ENCODE measurements at places on chromosomes 2 and 18.

GRCh38 chr2:109703077-109703476 lies 88.9 kb downstream of the SOWAHC start:
- H3K4me1 ChIP-seq = peaks cover 59% of the 10 kb centered on the region
- H3K36me3 ChIP-seq = no peaks in the 10 kb centered on the region
- peak overlapping the region; percentile 84 for H3K27ac ChIP-seq
- DNase-seq = no peak

DNA sequence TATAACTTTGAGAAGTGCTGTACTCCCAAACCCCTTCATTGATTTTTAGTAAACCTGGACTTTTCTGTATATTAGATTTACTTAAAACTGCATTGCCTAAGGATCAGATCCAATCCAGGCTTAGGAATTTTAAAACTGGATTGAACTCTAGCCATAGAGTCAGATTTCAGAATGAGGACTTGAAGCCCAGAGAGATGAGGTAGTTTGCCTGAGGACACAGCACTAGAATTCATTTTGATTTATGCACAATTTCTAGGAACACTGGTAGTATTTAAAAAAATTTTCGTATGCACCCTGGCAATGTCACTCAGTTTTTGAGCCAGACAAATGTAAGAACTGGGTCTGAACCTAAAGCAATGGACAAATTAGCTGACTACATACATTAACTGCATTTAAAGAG lies 144.9 kb downstream of the KCTD1 start:
- H3K27ac ChIP-seq = no peak overlapping the region
- H3K36me3 ChIP-seq = no peaks in the 10 kb centered on the region
- H3K4me1 ChIP-seq = peaks cover 18% of the 10 kb centered on the region
- H3K27me3 ChIP-seq = no peaks in the 10 kb centered on the region
- DNase-seq = no peak

- peak overlapping the region; percentile 70 for H3K27ac ChIP-seq
- no peak overlapping the region for H3K4me3 ChIP-seq
- no peaks in the 10 kb centered on the region for H3K27me3 ChIP-seq
Observed at GRCh38 chr2:62578803-62579640, 73.0 kb upstream of the TMEM17 start.

GRCh38 chr18:78901923-78902794 lies 77.5 kb upstream of the SALL3 start:
- H3K36me3 ChIP-seq = no peaks in the 10 kb centered on the region
- H3K27me3 ChIP-seq = peaks cover 8% of the 10 kb centered on the region
- no peaks in the 10 kb centered on the region for H3K4me1 ChIP-seq
- H3K27ac ChIP-seq = no peak overlapping the region
- no peak overlapping the region for H3K4me3 ChIP-seq

- DNase-seq = no peak
- no peaks in the 10 kb centered on the region for H3K27me3 ChIP-seq
- no peak overlapping the region for H3K4me3 ChIP-seq
- no peaks in the 10 kb centered on the region for H3K36me3 ChIP-seq
Observed at GRCh38 chr18:67789165-67789545, 272.6 kb upstream of the DSEL start.

DNA sequence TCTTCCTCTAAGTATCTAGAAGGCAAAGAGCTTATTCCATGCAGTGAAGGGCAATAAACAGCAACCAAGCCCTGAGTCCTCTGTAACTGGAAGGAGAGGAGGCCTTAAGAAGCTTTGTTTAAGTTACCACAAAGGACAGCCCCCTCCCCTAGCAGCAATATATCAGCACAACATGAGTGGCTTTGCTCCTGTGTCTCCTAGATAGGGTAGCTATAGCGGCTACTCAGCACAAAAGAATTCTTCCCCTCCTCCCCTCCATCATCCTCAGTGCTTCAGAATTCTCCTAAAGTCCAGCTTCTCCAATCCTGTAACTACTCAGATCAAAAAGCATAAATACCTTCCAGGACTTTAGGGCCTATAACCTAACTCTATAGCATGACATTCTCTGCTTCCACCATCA lies 16.5 kb downstream of the SUMO1 start:
- no peak for DNase-seq
- H3K4me1 ChIP-seq = no peaks in the 10 kb centered on the region
- H3K27ac ChIP-seq = no peak overlapping the region
- H3K36me3 ChIP-seq = peaks cover 27% of the 10 kb centered on the region
- no peak overlapping the region for H3K4me3 ChIP-seq
- H3K27me3 ChIP-seq = no peaks in the 10 kb centered on the region

DNA sequence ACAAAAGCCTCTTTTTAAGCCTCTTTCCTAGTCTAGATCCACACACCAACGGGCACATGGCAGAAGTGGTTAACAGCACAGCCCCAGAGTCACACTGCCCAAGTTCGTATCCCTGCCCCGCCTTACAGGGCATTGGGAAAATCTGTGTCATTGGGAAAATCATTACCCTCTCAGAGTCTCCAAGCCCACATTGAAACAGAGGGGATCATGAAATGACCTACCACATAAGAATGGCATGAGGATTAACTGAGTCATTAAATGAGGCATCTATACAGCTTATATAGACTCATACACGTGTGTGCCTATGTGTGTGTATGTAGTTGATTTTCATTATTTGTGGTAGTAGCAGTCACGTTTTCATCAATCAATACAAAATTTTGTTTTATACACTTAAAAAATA lies 469.0 kb upstream of the POU3F3 start:
- DNase-seq = no peak
- no peaks in the 10 kb centered on the region for H3K36me3 ChIP-seq
- H3K4me1 ChIP-seq = no peaks in the 10 kb centered on the region
- H3K27ac ChIP-seq = no peak overlapping the region
- H3K27me3 ChIP-seq = no peaks in the 10 kb centered on the region
- no peak overlapping the region for H3K4me3 ChIP-seq

DNA sequence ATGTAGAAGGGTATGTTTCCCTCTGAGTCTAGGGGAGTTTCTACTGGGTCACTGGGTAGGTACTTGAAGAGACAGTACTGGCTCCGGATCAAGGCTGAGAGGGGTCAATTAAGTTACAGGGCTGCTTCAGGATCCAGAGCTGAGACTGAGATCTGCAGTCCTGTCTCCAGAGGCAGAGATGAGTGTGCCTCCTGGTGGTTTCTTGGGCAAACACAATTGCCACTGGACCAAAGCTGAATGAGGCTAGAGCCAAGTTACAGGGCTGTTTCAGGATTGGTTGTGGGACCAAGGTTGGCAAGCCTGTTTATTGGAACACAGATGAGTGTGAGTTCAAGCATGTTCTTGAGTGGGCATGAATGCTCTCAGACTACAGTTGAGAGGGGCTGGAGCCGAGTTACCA lies 157.9 kb downstream of the ADCYAP1 start:
- no peak overlapping the region for H3K4me3 ChIP-seq
- DNase-seq = no peak
- H3K27ac ChIP-seq = no peak overlapping the region
- no peaks in the 10 kb centered on the region for H3K27me3 ChIP-seq
- no peaks in the 10 kb centered on the region for H3K4me1 ChIP-seq
- no peaks in the 10 kb centered on the region for H3K36me3 ChIP-seq

DNA sequence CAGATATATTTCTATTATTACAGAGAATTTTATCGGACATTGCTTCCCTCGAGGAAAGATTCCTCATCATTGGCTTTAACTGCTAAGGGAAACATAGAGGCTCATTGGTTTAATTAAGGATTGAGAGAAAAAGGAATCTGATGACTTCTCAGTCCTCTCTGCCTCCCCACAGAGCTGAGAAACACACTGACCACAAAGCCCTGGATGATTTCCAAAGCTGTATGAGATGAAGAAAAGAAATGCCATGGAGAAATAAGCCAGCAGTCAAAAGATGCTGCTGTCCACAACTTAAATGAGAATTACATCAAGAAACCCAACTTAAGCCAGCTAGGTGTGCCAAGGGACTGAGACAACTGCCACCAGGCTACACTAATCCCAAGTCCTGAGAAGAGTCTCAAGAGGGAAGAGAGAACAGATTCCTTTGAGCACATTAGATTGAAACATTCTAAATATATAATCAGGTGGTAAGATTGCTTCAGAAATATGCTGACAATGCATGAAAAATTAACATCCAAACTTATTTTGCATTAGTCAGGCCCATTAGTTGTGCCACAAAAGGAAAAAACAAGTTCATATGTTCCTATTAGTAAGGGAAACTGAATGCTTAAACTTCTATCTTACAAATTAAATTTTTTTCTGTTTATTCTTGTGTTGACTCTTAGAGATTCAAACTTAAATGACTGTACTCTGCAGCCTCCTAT lies 308.1 kb upstream of the CYRIA start:
- H3K36me3 ChIP-seq = no peaks in the 10 kb centered on the region
- no peaks in the 10 kb centered on the region for H3K27me3 ChIP-seq

- H3K27ac ChIP-seq = no peak overlapping the region
- no peak for DNase-seq
- peaks cover 45% of the 10 kb centered on the region for H3K27me3 ChIP-seq
- H3K4me1 ChIP-seq = no peaks in the 10 kb centered on the region
Observed at GRCh38 chr2:119136093-119136492, 22.5 kb downstream of the C1QL2 start.

DNA sequence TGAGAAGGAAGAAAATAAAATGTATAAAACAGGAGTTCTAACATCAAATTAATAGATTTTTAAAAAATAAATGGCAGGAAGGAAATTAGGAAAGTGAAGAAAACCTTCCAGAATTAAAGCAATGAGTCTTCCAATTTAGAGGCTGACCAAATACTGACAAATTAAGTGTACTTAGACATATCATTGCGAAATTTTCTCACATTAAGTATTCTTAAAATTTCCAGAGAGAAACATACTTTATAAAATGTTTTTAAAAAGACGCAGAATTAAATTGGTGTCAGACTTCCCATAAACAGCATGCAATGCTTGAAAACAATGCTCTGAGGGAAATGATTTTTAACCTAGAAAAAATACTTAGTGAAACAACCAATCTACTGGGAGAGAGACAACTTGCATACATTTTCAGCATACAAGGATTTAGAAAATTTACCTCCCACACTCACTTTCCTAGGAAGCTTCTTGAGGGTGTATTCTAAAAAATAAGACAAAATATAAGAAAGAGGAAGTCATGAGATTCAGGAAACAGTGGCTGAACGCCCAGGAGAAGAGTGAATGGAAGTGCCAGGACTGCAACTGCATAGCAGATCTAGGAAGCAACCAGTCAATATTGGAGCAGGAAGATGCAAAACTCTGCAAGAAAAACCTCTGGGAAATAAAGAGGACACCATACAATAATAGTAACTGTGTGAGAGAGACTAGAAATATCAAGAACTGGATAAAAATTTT lies 339.9 kb downstream of the ADCYAP1 start:
- H3K4me3 ChIP-seq = no peak overlapping the region
- no peaks in the 10 kb centered on the region for H3K27me3 ChIP-seq
- no peaks in the 10 kb centered on the region for H3K36me3 ChIP-seq
- DNase-seq = no peak
- H3K4me1 ChIP-seq = no peaks in the 10 kb centered on the region

GRCh38 chr2:73448856-73449255 lies 63.2 kb downstream of the ALMS1 start:
- no peaks in the 10 kb centered on the region for H3K4me1 ChIP-seq
- no peak for DNase-seq
- no peak overlapping the region for H3K27ac ChIP-seq
- H3K27me3 ChIP-seq = no peaks in the 10 kb centered on the region
- H3K4me3 ChIP-seq = no peak overlapping the region

GRCh38 chr2:210072922-210073509 lies 70.6 kb downstream of the RPE start:
- no peaks in the 10 kb centered on the region for H3K27me3 ChIP-seq
- H3K36me3 ChIP-seq = no peaks in the 10 kb centered on the region
- no peak for DNase-seq

- no peak for DNase-seq
- H3K27me3 ChIP-seq = peaks cover 3% of the 10 kb centered on the region
- no peak overlapping the region for H3K4me3 ChIP-seq
- H3K4me1 ChIP-seq = no peaks in the 10 kb centered on the region
Observed at GRCh38 chr18:46433121-46433826, 223.7 kb downstream of the LOXHD1 start.

GRCh38 chr2:59660262-59660661 lies 893.2 kb downstream of the BCL11A start:
- DNase-seq = no peak
- H3K27me3 ChIP-seq = no peaks in the 10 kb centered on the region
- H3K4me1 ChIP-seq = no peaks in the 10 kb centered on the region
- H3K4me3 ChIP-seq = no peak overlapping the region
- no peaks in the 10 kb centered on the region for H3K36me3 ChIP-seq
- H3K27ac ChIP-seq = no peak overlapping the region

DNA sequence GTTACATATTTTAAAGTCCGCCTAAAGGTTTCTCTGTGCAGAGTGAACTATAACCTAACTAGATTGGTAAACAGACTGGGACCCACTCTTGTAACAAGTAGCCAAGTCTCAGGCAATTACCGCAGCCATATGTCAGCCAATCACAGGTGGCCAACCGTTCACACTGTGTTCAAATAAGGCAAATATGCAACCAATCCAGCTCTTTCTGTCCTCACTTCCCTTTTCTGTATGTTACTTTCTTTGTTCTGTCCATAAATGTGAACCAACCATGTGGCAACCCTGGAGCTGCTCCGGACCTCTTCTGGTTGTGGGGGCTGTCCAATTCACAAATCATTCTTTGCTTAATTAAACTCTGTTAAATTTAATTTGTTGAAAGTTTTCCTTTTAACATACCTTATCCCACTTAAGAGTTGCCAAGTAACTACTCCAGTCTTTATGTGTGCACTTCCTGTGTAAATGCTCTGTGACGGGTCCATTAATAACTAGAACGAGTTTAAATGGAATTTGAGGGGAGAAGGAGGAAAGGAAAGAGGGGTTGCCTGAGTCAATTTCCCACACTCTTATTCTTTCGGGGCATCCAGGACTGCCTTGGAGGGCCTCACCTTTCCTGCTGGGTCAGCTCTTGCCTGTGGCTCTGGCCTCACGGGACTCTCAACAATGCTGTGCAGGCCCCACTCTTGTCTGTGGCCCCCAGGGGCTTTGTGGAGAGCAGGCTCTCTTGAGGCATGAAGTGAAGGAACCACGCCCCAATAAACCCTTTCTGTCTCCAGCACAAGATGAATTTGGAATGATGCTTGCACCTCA lies 6.6 kb upstream of the RPL37A start:
- no peaks in the 10 kb centered on the region for H3K36me3 ChIP-seq
- no peaks in the 10 kb centered on the region for H3K27me3 ChIP-seq
- no peak for DNase-seq
- H3K4me3 ChIP-seq = no peak overlapping the region
- peaks cover 3% of the 10 kb centered on the region for H3K4me1 ChIP-seq

Measured in suprapubic skin (tissue), 4 donors.